Testis (tissue), 5 donors: ENCODE measurements at places on chromosomes 7 and 10. TPM values are rescaled to one million over a fixed set of nuclear protein-coding genes. Genes with fewer than 3 reads are reported as not detected.

GIMAP8 gene
- polyA plus RNA-seq: 6.8 TPM

TMEM213 gene
- polyA plus RNA-seq: 0.09 TPM

DNA sequence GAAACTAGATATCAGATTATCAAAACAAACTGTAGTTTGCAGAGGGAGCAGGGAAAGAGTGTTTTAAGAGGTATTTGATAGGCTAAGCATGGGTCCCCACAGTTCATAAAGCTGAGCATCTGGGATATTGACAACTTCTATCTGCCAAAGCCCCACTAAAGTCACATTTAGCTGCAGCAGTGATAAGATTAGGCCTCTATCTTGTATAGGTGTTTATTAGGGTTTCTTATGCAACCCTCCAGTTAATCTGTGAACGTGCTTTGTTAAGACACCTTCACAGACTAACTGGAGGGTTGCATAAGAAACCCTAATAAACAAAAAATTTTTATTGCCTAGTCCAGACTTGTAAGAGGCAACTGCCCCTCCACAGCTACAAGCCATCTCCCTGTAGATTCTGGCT, 78.0 kb downstream of the CYP51A1 start:
- no peak for DNase-seq

GRCh38 chr10:7444551-7445121, 33.8 kb upstream of the SFMBT2 start:
- DNase-seq: peak; percentile 36

DNA sequence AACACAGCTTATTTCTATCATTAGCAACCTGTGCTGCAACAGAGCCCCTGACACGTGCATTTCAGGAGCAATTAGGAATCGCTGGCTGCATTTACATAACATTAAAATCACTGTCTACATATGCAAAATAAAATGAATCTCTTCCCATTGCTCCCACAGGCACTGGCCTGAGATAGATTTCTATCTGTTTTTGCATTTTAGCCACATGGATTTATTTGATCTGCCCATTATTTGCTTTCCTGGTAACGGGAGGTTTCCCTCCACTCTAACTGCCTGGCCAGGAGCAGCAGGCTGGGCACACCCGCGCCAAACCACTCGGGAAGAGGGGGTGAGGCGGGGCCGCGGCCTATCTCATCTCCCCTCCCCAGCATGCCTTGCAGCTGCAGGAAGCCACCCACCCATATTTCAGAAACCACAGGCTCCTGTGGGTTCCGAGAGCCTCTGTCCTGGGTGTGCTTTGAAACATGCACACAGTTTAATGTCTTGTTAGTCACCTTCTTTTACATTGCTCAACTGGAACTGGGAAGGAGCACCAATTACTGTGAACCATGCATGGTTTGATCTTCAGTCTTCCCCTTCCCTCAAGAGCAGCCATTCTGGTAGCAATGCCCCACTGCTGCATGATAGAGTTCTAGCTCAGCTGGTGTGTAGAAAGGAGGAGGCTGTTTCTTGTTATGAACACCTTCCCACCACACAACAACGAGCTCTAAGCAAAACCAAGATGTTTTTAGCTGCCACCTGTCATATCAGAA, 37.7 kb upstream of the IKZF1 start:
- DNase-seq: no peak

DNA sequence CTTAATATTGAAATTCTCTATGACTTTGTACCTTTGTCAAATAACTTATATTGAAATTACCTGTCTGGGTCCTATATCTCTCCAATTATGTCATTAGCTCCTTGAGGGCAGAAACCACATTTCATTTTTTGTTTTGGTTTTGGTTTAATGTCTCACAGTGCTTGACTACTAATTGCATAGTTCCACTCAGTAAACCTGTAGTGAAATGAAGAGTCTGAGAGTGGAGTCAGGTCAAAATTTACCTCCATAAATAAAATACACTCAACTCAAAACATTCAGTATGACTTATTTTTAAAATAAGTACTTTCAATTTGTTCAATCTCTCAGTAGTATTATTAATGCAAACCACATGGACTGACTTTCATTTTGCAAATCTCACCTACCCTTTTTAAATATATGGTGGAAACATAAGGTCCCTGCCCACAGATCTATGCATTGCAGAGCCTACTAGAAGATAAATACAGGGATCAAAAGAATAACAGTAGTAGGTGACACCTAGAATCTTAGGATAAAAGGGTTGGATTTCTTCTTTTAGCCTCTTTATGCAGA, 32.5 kb downstream of the PDE1C start:
- DNase-seq: no peak

- no peak for DNase-seq
Measured at GRCh38 chr10:123807444-123808035, 84.1 kb downstream of the CPXM2 start.
